Stimulated activated CD4-positive, alpha-beta T cell treated with anti-CD3 and anti-CD28 coated beads, Interleukin-2, amount 100 ng/mL, for 24 hours (primary cell): ENCODE measurements at places on chromosomes 5 and 9.

GRCh38 chr5:39774605-39775004, 349.8 kb upstream of the DAB2 start:
- DNase-seq, result no peak

DNA sequence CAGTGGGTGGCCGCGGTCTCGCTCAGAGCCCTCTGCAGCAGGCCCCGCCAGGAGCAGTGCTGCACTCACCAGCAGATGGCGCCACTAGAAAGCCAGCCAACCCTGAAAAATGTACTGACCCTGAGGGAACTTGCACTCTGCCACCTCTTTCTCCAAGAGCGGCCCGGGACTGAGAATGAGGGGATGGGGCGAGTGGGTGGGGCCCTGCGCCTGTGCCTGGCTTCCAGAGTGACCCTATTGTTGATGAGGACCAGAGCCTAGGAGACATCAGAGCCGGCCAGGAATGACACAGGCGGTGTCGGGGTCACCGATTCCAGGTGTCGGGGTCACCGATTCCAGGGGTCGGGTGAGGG, 2.9 kb upstream of the IL17B start:
- DNase-seq, result peak; percentile 83

GRCh38 chr5:66807743-66808142, 211.6 kb downstream of the MAST4 start:
- DNase-seq, result no peak

DNA sequence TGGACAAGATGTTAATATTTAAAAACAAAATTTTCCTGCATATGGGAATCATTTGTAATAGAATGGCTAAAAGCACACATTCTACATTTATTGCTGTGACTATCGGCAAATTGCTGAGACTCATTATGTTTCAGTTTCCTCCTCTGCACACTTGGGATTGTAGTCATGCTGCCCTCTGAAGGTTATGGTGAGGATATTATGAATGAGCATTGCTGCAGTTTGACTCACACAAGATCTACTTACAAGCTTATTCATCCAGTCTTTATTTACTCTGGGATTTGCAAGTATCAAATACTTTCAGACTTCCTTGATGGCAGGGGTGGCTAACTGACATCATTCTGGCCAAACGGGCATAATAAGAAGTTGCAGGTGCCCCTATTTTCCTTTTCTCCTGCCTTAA, 9.5 kb upstream of the NFIL3 start:
- DNase-seq, result no peak

- DNase-seq, result no peak
Observed at GRCh38 chr5:17356551-17356950, 139.1 kb downstream of the BASP1 start.

- DNase-seq, result no peak
Observed at GRCh38 chr5:158456756-158457155, 597.8 kb upstream of the CLINT1 start.

DNA sequence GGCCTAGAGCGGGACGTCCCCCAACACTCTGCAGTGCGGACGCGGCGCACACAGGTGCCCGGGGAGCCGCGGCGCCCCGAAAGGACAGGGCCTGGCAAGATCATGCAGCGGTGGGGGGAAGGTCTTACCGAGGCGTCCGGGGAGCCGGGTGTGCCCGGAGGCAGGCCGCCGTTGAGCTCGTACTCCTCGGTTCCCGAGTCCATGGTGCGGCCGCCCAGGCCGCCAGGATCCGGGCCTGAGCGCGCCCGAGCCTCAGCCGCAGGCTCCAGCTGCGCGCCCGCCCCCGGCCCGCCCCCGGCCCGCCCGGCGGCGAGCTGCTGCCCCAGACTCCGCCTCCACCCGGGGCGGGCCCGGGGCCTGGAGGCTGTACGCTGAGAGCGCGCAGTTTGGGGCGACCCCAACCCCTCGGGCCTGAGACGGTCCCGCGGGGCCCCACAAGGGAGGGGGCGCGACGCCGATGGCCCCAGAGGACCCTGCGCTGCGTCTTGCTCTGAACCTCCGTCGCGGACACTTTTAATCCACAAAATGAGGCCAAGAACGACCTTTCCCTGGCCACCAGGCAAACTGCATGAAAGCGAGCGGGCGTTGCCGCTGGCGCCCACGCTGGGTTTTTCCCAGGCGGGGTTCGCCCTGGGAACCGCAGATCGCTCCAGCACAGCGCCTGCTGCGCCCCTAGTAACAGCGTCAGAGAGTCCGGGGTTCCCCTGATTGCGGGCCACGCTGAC, at the start of gene NINJ1:
NINJ1 (minus strand) TSS at position 237 of the 725 bp plus-strand sequence; CDS start at position 203, 34 bp downstream.
- DNase-seq, result peak; percentile 86

- no peak for DNase-seq
Observed at GRCh38 chr5:116038817-116039216, 6.5 kb downstream of the ARL14EPL start.

GRCh38 chr5:59178482-59178881, 595.6 kb downstream of the RAB3C start:
- no peak for DNase-seq

DNA sequence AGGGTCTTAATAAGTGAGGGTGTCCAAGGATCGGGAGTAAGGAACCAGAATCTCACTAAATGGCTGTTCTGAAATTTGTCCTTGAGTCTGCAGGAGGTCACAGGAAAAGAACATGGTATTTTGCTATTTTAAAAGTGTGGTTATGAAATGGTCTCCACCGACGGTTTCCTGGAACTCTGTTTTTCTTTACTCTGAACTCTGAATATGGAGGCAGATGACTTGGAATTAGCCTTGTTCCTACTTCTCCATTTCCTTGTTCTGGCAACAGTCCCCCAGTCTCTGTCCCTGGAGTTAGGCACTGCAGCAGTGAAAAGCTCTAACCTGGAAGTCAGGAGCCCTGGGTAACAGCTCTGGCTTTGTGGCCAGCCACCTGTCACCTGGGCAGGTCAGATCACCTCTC, 46.6 kb upstream of the C5orf58 start:
- DNase-seq, result no peak

DNA sequence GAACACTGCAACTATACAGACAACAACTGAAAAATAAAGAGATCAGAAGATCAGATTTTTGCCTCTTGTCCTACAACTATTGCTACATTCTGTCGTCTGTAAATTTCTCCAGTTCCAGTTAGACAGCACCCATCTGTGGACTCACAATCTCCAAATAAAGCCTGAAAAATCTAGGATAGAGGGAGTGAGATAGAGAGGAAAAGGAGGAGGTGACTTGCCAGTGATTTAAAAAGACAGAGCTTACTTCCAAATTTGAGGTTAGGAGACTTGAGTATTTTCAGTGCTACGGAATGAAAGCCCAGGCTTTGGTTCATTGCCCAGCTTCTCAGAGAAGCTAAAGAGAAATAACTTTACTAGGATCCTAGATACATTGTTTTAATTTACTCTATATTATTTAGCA, 63.6 kb downstream of the PTCD2 start:
- no peak for DNase-seq

GRCh38 chr9:116476935-116477381, 210.1 kb upstream of the TRIM32 start:
- no peak for DNase-seq

DNA sequence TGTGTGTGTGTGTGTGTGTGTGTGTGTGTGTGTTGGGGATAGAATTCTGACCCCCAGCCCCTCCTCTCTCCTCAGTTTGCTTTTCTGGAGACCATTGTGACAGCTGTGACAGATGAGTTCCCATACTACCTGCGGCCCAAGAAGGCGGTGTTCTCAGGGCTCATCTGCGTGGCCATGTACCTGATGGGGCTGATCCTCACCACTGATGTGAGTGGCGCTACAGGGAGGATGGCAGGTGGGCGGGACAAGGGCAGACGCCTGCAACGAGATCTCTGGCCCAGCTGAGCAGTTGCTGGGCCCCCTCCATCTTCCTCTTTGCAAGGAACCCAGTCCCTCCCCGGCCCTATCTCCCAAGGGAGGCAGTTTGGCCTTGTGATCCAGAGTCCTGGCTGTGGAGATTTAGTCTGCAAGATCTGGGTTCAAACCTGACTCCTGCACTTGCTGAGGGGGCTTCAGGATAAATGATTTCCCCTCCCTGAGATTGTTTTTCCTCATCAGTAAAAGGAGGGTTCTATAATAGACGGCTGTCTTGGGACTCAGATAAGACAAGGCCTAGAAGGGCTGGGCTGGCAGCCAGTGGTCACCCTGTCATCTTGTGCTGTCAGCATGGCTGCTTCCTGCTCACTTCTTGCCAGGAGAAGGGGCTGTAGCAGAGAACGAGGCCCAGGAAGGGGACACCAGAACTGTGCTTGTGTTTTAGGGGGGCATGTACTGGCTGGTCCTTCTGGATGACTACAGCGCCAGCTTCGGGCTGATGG, 14.1 kb downstream of the SLC6A7 start:
- DNase-seq, result no peak

DNA sequence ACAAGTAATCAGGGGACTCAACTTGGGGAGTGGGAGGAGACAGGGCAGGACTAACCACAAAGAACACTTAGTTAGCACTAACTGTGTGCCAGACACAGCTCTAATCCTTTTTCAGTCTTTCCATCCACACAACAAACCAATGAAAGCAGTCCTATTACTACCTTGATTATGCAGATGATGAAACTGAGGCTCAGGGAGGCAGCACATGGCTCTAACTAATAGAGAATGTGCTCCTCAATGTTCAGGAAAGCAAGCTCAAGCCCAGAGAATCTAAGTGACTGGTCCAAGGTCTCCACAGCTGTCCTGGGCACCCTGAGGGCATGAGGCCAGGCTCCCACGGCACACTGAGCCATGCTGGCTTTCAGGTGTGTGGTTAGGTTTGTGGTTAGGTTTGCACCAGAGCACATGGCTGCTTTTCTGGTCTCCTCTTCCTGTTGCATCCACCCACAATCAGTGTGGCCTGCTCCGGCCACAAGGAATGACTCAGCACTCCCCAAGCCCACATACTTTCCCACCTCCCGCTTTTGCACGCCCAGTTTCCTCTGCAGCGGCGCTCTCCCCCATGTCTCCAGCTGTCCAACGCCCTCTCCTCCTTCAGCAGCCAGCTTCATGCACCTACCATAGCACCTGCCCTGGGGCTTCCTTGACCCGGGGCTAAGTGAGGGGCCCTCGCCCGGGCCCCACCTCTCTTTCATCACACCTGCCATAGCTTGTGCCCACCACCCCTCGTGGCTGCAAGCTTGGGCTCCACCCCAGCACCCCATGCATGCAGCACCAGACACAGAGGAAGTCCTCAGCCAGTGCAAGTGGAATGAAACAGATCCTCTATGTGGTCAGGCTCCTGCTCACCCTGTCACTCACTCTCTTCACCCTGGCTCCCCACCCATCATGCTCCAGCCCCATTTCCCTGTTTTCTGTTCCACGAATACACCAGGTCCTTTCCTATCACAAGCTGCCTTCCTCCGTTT, 133.1 kb downstream of the GABBR2 start:
- no peak for DNase-seq

- no peak for DNase-seq
Observed at GRCh38 chr9:94639999-94640376, 670 bp upstream of the FBP1 start.

DNA sequence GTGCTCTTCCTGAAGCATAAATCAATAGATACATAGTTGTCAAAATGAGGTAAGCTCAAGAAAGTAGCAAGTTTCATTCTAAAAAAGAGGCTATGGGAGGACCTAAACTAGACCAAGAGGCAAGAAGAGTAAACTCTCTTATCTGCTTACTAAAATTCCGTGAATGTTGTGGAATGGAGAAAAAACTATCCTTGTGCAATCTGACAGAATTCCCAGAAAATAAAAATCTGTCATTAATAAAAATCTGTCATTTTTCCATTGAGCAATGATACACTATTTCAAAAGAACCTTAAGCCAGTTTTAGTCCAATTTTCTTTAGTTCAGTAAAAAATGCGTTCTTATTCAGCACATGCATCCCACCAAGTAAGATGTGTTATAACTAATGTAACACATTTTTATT, 15.9 kb upstream of the FANCC start:
- no peak for DNase-seq

DNA sequence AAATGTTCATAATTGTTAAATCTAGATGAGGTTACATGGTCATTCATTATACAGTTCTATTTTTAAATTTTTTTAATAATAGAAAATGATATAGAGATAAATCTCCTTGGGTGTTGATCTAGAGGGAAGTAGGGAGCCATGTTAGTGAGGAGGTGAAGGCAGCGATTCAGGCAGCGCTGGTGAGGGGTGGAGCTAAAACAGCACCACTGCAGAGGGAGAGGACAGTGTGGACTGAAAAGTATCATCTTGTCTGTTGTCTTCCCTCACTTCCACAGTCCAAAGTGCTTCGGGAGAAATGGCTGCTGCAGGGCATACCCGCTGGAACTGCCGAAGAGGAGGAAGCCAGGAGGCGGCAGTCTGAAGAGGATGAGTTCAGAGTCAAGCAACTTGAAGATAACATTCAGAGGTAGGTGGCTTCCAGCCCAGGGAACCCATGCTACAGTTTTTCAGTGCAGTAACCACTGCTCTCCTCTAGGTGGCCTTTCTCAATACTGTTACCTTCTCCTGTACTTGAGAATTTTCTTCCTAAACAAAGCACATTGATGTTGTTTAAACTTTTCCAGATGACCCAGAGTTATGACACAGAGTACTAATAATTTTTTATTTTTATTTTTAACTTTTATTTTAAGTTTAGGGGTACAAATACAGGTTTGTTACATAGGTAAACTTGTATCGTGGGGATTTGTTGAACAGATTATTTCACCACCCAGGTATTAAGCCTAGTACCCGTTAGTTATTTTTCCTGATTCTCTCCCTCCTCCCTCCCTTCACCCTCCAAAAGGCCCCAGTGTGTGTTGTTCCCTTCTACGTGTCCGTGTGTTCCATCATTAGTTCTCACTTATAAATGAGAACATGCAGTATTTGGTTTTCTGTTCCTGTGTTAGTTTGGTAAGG, 100.5 kb downstream of the PALM2AKAP2 start:
- DNase-seq, result peak; percentile 21

- no peak for DNase-seq
Observed at GRCh38 chr5:1298723-1299510, 4.0 kb upstream of the TERT start.

GRCh38 chr9:21461377-21461776, 20.7 kb downstream of the IFNE start:
- DNase-seq, result no peak

- DNase-seq, result no peak
Observed at GRCh38 chr9:92974161-92974661, 26.9 kb downstream of the FGD3 start.

- DNase-seq, result peak; percentile 20
Observed at GRCh38 chr9:125521462-125522327, 185.3 kb downstream of the MAPKAP1 start.

GRCh38 chr5:9363449-9363848, 182.4 kb downstream of the SEMA5A start:
- no peak for DNase-seq

DNA sequence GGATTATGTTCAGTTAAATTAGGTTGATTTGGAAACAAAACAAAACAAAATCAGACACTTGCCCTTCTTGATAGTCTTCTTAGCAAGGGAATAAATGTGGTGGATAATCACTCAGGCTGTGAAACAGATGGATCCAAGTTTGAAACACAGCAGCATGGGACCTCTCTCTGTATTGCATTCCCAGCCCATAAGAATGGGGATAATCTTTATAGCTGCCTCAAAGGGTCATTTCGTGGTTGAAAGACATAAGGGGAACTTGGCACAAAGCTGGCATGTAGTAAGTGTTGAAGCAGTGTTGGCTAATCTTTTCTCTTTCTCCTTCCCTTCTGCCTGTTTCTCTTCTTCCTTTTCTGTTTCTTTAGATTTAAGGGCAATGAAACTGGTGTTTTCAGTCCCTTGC, 333.9 kb upstream of the TLE4 start:
- no peak for DNase-seq
